Stimulated activated CD4-positive, alpha-beta T cell treated with anti-CD3 and anti-CD28 coated beads, Interleukin-2, amount 100 ng/mL, for 48 hours (primary cell): ENCODE measurements at places on chromosomes 16 and 17.
A peak's percentile ranks its signal among the peaks of the same experiment; 100 is the strongest.

DNA sequence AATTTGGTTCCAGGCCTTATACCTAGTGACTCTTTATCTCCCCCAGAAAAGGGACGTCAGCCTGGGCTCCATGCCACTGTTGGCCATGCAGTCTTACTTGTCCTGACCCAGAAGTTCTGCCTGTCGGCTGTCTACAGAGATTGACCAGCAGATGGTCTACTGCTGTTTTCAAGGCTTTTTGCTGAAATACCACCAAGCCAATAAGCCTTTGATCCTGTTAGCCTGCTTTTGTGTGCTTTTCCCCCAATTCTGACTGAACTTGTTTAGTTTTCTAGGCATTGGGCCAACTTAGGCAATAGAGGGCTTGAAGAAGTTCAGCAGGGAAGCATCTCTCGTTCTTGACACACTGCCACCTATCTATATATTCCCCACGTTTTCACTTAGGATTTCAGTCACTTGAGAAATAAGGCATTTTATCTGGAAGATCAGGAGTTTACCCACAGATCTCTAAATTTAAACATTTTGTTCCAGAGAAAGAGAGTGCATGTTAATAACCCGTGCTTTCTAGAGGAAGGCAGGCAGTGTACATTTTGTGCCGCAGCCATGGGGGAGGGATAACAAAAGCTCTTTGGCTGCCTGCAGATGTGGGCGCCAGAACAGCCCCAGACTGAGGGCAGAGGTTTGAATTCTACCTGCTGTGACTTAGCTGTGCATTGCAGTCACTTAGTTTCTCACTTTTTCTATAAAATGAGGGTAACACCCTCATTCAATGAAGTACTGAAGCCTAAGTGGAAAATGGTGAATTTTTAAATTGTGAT, 12.3 kb upstream of the CARMIL2 start:
- no peak for DNase-seq

GRCh38 chr17:43768382-43768781, 9.8 kb upstream of the SOST start:
- DNase-seq: no peak

DNA sequence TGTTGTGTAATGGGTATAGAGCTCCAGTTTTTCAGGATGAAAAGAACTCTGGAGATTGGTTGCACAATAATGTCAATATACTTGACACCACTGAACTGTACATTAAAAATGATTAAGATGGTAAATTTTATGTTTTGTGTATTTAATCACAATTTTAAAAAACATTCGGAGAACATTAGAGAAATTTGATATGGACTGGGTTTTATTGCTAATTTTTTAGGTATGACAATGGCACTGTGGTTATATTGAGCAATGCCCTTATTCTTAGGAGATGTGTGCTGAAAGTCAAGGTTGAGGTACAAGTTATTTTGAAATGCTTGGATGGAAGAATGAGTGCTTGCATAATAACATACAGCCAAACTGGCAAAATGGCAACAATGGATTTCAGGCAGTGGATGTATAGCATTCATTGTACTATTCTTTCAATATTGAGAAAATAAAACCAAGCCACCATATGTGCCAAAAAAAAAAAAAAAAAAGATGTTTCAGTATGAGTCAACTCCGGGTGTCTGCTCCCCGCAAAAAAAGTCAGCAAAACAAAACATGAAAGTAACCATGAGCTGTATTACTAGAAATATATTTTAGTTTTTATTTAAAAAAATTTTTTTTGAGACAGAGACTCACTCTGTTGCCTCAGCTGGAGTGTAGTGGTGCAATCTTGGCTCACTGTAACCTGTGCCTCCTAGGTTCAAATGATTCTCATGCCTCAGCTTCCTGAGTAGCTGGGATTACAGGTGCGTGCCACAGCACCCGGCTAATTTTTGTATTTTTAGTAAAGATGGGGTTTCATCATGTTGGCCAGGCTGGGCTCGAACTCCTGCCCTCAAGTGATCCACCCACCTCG, 19.8 kb downstream of the HOXB1 start:
- peak; percentile 12 for DNase-seq

- no peak for DNase-seq
These were observed 40.1 kb upstream of the CES5A start for GRCh38 chr16:55915096-55915827.

- DNase-seq: no peak
These were observed at the start of gene TMEM98 for GRCh38 chr17:32927724-32928585. TMEM98 (plus strand) TSS chr17:32928153; CDS start chr17:32931529, 3,376 bp downstream.

DNA sequence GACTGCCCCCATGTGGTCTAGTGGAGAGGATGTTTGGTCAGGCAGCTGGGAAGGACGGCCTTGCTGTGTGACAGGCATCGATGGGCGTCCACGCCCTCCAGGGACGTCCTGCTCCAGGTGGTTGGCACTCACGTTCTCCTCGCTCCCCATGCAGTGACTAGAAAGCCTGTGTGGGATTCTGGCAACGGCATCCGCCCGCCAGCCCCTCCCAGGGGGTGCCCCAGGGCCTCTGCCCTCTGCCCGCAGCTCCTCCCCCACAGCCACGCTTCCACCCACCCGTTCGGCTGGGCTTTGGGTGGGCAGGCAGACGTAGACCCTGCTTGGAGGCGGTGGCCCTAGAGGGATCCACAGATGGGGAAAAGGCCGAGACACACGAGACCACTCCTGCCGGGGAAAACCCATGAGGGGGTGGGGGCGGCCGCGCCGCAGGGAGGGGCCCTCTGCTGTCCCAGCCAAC, 4.7 kb upstream of the IL17C start:
- DNase-seq: peak; percentile 32

GRCh38 chr17:51598824-51599223, 338.5 kb downstream of the UTP18 start:
- DNase-seq: no peak
